Vagina (tissue), 2 donors: ENCODE measurements at places on chromosomes 2 and 18. TPM values are rescaled to one million over a fixed set of nuclear protein-coding genes. Genes with fewer than 3 reads are reported as not detected.

Gene CRYGC
- not detected for total RNA-seq

Gene AFF3
- total RNA-seq, result 7.6 TPM

Gene TNFAIP6
- total RNA-seq, result 2.0 TPM

Gene SERPINB8
- total RNA-seq, result 18.7 TPM

Gene SFTPB
- total RNA-seq, result not detected

Gene FOXD4L1
- not detected for total RNA-seq

Gene TNFRSF11A
- 3.9 TPM for total RNA-seq

Gene SERPINB12
- total RNA-seq, result 20.1 TPM

Gene POTEI
- total RNA-seq, result not detected

Gene CAPN10
- 14.2 TPM for total RNA-seq

Gene ALPG
- not detected for total RNA-seq

Gene PLCL1
- total RNA-seq, result 6.6 TPM

Gene PMAIP1
- total RNA-seq, result 7.4 TPM

Gene CDK15
- total RNA-seq, result not detected

Gene CLEC4F
- 0.49 TPM for total RNA-seq

Gene GTF2A1L
- total RNA-seq, result 12.8 TPM

Gene INHBB
- 19.4 TPM for total RNA-seq

Gene GREB1
- total RNA-seq, result 35.4 TPM

Gene ELMOD3
- total RNA-seq, result 44.7 TPM

Gene KIAA2012
- not detected for total RNA-seq

Gene APLF
- 18.7 TPM for total RNA-seq

Gene WNT6
- 2.0 TPM for total RNA-seq

Gene FNDC4
- total RNA-seq, result 18.2 TPM

Gene CD226
- total RNA-seq, result 6.4 TPM

Gene ITPRIPL1
- total RNA-seq, result 1.5 TPM

Gene AGXT
- total RNA-seq, result not detected

Gene STARD6
- total RNA-seq, result not detected

Gene RAB6C
- total RNA-seq, result not detected

Gene DSC2
- total RNA-seq, result 108 TPM

Gene SLC5A7
- 1.7 TPM for total RNA-seq

Gene ATOH8
- total RNA-seq, result 66.5 TPM

Gene TMEM247
- total RNA-seq, result not detected

Gene AMER3
- not detected for total RNA-seq
